ENCODE measurements at places on chromosomes 6 and 20. TPM values are rescaled to one million over a fixed set of nuclear protein-coding genes. Genes with fewer than 3 reads are reported as not detected.

The CTCFL gene
- total RNA-seq, result not detected

The OOEP gene
- total RNA-seq, result under 0.01 TPM

The MYLK4 gene
- total RNA-seq, result 0.40 TPM

The PGC gene
- not detected for total RNA-seq

The CD83 gene
- total RNA-seq, result 1.7 TPM

The HLA-DRB5 gene
- 0.40 TPM for total RNA-seq

The FNDC1 gene
- not detected for total RNA-seq

The EEF1A2 gene
- total RNA-seq, result 14.8 TPM

The BIRC7 gene
- not detected for total RNA-seq

The SLC24A3 gene
- under 0.01 TPM for total RNA-seq

The CALHM5 gene
- total RNA-seq, result 1.5 TPM

Measured in lung microvascular endothelial cell (primary cell).